ENCODE measurements at places on chromosomes 2 and 18.

- DNase-seq = no peak
Measured at GRCh38 chr18:4510160-4510559, 55.1 kb upstream of the DLGAP1 start.

DNA sequence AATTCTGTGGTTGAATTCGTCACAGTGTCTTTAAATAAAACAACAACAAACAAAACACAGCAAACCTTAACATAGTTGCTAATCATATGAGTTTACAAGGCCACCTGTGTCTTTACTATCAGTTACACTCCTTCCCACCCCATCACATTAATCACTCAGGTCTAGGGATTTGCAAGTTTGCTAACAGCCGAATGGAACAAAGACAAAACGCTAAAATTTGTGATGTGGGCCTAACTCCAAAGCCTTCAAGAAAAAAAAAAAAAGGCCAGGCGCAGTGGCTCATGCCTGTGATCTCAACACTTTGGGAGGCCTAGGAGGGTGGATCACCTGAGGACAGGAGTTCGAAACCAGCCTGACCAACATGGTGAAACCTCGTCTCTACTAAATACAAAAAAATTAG is 566 bp upstream of the POLI start:
- no peak for DNase-seq

DNA sequence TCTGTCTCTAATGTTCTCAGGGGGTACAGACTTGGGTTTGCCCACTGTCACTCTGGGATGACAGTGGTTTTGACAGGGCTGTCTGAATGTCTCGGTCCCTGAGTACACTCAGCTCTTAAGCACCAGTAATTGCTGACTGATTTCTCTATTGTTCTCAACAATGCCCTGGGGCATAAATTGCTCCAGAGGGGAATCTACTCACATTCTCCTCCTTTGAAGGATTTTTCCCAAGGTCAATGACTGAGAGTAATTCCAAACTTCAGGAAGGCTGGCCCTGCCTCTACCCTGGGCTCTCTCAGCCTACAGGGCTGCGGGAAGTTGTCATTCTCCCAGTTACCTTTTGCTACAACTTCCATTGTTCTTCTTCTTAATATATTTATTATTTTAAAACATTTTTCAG is 36.5 kb downstream of the MC2R start:
- no peak for DNase-seq

- no peak for DNase-seq
Measured at GRCh38 chr18:74528478-74528877, 5.8 kb upstream of the CNDP1 start.

DNA sequence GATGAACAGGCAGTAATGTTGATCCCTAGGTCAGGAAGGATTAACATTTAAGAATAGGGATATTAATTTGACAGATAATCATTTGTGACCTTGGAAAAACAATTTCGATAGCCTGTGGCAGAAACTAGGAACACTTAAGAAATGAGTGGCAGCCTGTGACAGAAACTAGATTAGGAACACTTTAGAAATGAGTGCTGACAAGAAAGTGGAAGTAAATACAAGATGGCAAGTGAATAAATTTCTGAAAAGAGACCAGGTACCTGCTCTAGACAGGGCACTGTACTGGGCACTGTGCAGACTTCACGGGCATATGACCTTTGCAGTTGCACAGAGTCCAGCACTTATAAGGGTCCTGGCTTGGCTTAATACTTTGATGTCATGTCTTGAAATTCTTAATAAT is 5.5 kb upstream of the HNRNPA3 start:
- no peak for DNase-seq

DNA sequence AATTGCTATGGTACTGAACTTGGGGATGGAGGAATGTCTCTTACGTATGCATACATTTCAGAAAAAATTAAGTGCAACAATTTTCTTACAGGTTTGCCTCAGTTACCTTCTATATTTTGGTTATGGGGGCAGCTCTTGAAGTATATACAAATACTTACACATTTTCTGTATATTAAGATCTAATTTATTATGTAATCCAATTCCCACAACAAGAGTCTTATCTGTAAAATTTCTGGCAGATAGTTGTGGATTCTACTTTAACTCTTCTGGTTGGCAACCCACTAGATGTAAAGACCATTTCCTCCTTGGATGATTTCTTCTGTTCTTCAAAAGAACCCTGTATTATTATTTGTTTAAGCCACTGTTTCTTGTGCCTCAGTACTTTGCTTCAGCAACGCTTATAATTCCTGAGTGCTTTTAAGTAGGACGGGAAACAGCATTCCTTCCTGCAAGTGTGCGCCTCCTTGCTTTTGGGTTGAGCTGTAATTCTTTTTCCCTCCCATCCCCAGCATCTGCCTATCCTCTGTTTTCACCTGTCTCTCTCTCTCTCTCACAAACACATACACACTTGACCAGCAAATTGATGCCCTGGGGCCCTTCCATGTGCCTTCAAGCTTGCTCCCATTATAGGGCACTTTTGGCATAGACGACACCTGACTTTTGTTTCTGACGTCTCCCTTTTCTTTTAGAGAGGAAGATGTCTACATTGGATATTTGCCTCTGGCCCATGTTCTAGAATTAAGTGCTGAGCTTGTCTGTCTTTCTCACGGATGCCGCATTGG is 61.4 kb downstream of the ACSL3 start:
- DNase-seq = no peak

DNA sequence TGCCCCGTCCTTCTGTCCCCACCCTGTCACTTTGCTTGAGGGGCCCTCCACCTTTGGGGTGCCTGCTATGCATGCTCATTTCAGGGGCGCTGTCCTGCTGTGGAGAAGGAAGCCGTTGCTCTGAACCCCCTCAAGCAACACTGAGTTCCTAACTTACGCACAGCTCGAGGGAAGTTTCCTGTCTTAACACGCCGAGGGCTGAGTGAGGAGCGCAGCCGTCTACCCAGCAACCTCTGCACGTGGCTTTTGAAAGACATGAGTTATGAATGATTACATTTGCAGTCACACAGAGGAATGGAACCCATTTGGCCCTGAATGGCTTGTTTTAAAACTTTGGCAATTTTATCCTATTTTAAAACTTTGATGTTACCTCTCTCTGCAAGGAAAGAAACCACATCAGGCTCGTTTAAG is 14.0 kb downstream of the RAMP1 start:
- DNase-seq = no peak

DNA sequence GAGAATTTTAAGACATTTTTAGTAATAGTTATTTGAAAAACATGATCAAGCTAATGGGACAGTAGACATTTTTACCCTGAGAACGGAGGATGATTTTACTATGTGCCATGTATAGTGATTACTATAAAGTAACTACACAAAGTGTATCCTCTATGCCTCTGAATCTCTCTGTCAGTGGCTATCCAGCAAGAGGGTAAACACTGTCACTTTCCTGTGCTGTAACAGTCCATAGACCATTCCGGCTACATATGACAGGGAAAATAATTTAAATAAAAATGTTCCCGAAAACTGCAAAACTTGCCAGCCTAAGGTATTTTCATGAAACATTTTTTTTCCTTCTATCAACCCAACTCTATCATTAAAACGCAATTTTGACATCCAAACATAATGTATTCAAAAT is 1632.2 kb upstream of the ACVR2A start:
- no peak for DNase-seq

DNA sequence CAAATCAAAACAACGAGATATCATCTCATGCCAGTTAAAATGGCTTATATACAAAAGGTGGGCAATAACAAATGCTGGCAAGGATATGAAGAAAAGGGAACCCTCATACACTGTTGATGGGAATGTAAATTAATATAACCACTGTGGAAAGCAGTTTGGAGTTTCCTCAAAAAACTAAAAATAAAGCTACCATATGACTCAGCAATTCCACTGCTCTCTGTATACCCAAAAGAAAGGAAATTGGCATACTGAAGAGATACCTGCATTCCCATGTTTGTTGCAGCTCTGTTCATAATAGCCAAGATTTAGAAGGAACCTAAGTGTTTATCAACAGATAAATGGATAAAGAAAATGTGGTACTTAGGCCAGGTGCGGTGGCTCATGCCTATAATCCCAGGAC is 124.8 kb downstream of the MSTN start:
- no peak for DNase-seq

- no peak for DNase-seq
Measured at GRCh38 chr2:237293978-237294377, 120.0 kb downstream of the COL6A3 start.

GRCh38 chr2:181253438-181253837 is 203.7 kb upstream of the ITGA4 start:
- no peak for DNase-seq

DNA sequence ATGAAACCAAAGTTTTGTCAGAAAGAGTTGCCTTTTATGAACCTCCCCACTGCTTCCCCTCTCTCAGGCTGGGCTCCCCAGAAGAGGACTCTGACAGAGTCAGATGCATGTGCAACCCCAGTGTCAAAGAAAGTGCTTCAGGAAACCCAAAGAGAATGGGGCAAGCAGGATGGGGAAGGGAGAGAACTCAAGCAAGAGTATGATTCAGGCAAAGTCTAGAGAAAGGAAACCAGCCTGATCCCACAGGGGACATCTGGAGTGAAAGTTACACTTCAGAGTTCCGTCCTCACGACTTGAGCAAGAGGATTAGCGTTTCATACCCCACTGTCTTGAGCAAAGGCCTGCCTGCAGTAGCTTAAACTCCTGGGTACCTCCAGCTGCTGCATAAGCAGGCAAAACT is 51.8 kb upstream of the EPC2 start:
- DNase-seq = no peak

DNA sequence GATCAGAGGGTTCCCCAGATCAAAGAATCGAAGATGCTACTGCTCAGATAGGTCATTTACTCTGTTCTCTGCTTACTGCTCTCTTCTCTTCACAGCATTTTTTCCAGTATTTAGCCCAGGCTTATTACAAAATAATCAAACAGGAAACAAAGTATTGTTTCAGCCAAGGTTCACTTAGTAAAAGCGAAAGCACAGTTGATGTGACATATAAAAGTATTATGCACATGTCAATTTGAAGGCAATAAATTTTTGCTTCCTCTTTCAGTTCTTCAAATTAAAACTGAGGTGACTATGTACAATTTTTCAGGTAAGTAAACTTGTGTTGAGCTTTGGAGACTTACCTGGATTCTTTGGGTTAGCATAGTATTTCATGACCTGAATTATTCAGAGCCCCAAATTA is 262.8 kb upstream of the CHST9 start:
- DNase-seq = no peak

- DNase-seq = no peak
Measured at GRCh38 chr2:21356086-21356856, 232.5 kb downstream of the TDRD15 start.

- DNase-seq = no peak
Measured at GRCh38 chr2:96108541-96109360, 7.6 kb downstream of the ADRA2B start.

- no peak for DNase-seq
Measured at GRCh38 chr2:60371681-60372080, 181.8 kb downstream of the BCL11A start.

GRCh38 chr2:132496555-132496954 is 80.0 kb downstream of the GPR39 start:
- no peak for DNase-seq

DNA sequence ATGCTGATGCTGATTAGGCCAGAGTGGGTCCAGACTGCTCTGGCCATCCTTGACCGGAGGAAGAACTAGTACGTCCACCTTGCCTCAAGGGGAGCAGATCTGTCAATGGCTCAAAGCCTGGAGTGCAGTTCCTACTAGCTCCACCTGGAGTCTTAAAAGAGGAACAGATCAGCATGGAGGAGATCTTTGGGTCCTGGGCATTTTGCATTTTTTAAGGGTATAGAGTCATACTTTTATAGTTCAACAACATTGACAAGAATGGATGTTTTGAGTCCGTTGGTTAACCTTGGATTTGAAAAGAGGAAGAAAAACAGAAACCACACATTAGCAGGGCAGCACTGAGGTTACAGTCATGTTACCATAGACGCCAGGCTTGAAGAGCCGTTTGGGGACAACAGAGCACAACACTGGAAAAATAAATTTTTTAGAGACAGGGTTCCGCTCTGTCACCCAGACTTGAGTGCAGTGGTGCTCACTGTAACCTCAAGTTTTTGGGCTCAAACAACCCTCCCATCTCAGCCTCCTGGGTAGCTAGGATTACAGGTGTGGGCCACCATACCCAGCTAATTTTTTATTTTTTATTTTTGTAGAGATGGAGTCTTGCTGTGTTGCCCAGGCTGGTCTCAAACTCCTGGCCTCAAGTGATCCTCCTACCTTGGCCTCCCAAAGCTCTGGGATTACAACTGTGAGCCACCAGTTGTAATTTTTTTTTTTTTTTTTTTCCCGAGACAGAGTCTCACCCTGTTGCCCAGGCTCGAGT is 78.5 kb downstream of the PRKCE start:
- no peak for DNase-seq

DNA sequence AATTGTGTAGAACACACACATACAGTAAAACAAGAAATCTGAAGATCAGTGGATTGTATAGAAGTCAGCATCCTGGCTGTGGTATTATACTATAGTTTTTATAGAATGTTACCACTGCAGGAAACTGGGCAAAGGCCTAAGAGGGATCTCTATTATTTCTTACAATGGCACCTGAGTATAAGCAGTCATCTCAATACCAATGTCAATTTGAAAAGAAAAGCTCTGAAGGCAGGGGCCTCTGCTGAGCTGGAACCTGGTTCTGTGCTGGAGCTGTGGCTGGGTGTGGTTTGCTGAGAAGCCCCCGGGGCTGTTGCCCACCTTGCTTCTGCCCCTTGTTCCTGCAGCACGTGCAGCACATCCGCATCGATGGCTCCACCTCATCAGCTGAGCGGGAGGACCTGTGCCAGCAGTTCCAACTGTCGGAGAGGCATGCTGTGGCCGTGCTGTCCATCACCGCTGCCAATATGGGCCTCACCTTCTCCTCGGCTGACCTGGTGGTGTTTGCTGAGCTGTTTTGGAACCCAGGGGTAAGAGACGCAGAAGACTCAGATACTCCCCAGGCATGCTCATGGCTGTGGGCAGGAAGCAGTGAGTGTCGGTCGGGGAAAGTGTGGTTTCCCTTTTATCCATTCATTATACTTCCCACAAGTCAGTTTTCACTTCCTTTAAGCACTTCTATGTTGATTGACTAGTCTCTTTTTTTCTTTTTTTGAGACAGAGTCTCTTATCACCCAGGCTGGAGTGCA is 23.5 kb upstream of the RPL37A start:
- DNase-seq = no peak

Measured in activated naive CD4-positive, alpha-beta T cell treated with anti-CD3 and anti-CD28 coated beads, Interleukin-2, amount 50 U/mL, for 16 hours (primary cell).